Glutamatergic neuron (in vitro differentiated cells): ENCODE measurements at places on chromosomes 4 and X. TPM values are rescaled to one million over a fixed set of nuclear protein-coding genes. Genes with fewer than 3 reads are reported as not detected.

- no peak for DNase-seq
These were observed 134.2 kb upstream of the SH3RF1 start for GRCh38 chr4:169404960-169405359.

DNA sequence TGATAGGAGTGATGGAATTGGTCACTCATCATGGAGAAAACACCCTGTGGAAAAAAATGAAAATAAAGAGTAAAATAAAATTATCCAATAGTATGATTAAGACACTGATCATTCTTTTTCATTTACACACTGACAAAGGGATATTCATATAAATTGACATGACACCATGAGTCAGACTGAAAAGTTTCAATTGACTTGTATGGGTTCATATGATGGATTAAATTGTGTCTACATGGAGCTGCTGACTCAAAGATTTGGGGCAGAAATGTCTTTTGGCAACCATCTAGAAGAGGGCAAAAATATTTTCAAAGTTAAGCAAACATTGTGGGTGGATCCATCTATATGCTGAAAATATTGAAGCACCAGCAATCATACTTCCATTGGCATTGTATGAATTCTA lies 153.4 kb upstream of the PPP3CA start:
- DNase-seq, result no peak

DNA sequence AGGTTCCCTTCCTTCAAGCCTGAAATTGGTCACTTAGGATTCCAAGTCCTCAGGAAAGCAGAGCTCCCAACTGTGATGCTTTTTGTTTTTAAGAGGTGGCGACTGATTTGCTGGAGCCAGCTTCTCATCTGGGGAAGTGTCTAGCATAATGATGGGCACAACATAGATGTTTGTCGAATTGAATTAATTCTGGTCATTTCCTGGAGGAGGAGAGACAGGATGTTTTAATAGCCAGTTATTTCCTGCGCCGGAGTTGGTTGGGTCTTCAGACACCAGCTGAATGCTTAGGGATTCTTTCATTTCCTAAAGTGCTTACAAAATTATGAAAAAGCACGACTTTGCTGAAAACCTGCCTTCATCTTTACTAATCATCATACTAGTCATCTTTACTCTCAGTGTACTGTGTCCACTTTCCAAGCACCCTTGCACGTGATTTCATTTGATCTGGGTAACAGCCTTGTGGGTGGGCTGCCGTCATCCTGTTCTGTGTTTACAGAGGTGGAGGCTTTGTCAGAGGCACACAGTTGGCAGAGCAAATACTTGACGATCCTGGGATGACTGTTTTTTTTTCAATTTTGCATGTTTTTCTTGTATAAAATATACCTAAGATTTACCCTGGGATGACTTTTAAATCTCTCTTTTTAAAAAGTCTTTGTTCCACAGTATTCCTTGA lies 49.5 kb downstream of the RGS12 start:
- DNase-seq, result no peak

DNA sequence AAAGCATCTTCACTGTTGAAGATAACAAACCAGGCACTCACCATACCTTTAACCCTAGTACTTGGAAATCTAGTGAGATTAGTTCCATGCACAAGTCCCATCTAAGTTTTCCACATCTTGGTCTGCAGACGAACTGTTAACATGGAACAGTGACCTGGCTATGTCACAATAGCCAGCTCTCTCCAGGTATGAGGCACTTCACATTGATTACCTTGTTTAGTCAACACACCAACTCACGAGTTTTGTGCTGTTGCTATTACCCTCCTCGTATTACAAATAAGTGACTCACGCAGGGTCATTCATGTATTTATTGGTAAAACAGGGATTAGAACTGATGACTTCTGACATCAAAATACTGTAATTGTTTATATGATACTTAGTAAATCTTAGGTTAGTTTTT lies 36.4 kb upstream of the FRAS1 start:
- DNase-seq, result no peak

GRCh38 chrX:120358737-120359456 lies 3.0 kb upstream of the ATP1B4 start:
- DNase-seq, result peak; percentile 29

- no peak for DNase-seq
These were observed 26.5 kb downstream of the GALNT7 start for GRCh38 chr4:173195109-173195508.

The KLHL8 gene
- total RNA-seq, result 16.6 TPM

The WWC2 gene
- 18.2 TPM for total RNA-seq

The ADH4 gene
- total RNA-seq, result not detected
